ENCODE measurements at places on chromosomes 3 and 15. TPM values are rescaled to one million over a fixed set of nuclear protein-coding genes. Genes with fewer than 3 reads are reported as not detected.
A peak's percentile ranks its signal among the peaks of the same experiment; 100 is the strongest.

The PARP14 gene
- total RNA-seq: 16.4 TPM

The CPN2 gene
- total RNA-seq: not detected

The GABRR3 gene
- total RNA-seq: not detected

The ACTC1 gene
- 52.2 TPM for total RNA-seq

The MELTF gene
- 8.8 TPM for total RNA-seq

The RFC4 gene
- total RNA-seq: 103 TPM

The CCR1 gene
- not detected for total RNA-seq

DNA sequence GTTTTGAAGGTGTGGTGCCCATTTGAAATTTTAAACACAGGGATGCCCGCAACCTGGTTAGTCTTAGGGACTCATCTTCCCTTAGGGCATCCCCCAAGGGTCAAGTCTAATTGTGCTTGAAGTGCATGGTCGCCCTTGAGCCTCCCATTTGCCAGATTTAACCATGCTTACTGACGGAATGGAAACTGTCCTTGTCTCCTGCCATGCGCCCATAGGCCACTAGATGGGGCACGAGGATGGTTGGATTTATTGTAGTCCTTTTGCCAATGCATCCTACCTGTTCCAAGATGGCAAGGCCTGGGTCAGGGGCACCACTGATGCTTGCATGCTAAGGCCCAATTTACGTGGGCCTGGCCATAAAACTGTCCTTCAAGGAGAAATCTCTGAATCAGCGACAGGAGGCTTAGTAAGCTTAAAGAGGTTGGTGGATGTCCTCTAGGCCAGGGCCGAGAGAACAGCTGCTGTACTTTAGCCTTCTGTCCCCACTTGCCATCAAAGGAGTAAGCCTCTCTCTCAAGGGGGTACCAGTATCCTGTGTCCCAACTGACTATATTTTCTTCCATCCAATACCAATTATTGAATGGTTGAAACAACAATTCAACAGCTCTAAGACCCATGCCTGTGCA is 355.4 kb downstream of the OTOL1 start:
- H3K27ac ChIP-seq: no peak overlapping the region
- DNase-seq: peak; percentile 73
- no peaks in the 10 kb centered on the region for H3K4me1 ChIP-seq

GRCh38 chr3:129984125-129984524 is 9.6 kb downstream of the TRH start:
- no peaks in the 10 kb centered on the region for H3K4me1 ChIP-seq
- H3K27me3 ChIP-seq: peaks cover 6% of the 10 kb centered on the region
- no peak overlapping the region for H3K27ac ChIP-seq
- no peaks in the 10 kb centered on the region for H3K36me3 ChIP-seq

- H3K4me1 ChIP-seq: no peaks in the 10 kb centered on the region
- no peaks in the 10 kb centered on the region for H3K27me3 ChIP-seq
- H3K36me3 ChIP-seq: peaks cover 66% of the 10 kb centered on the region
- DNase-seq: peak; percentile 53
These were observed 16.6 kb upstream of the EXOG start for GRCh38 chr3:38479431-38480092.

GRCh38 chr3:69764861-69765260 is 25.6 kb downstream of the MITF start:
- no peaks in the 10 kb centered on the region for H3K36me3 ChIP-seq
- no peak overlapping the region for H3K27ac ChIP-seq
- no peaks in the 10 kb centered on the region for H3K27me3 ChIP-seq
- no peak overlapping the region for H3K4me3 ChIP-seq

- no peak for DNase-seq
- no peaks in the 10 kb centered on the region for H3K4me1 ChIP-seq
- no peak overlapping the region for H3K4me3 ChIP-seq
- no peaks in the 10 kb centered on the region for H3K36me3 ChIP-seq
- H3K27ac ChIP-seq: no peak overlapping the region
- no peaks in the 10 kb centered on the region for H3K27me3 ChIP-seq
These were observed 86.0 kb upstream of the GALNT15 start for GRCh38 chr3:16088496-16088895.

GRCh38 chr15:49964551-49964950 is 154.5 kb downstream of the ATP8B4 start:
- H3K27ac ChIP-seq: no peak overlapping the region
- H3K36me3 ChIP-seq: peaks cover 3% of the 10 kb centered on the region
- H3K27me3 ChIP-seq: no peaks in the 10 kb centered on the region
- no peak overlapping the region for H3K4me3 ChIP-seq

GRCh38 chr15:90040618-90041017 is 39.5 kb downstream of the ZNF710 start:
- no peak overlapping the region for H3K27ac ChIP-seq
- no peak for DNase-seq
- peaks cover 7% of the 10 kb centered on the region for H3K4me1 ChIP-seq
- no peaks in the 10 kb centered on the region for H3K27me3 ChIP-seq

GRCh38 chr3:165464736-165465135 is 268.6 kb upstream of the SLITRK3 start:
- no peak overlapping the region for H3K27ac ChIP-seq
- no peaks in the 10 kb centered on the region for H3K36me3 ChIP-seq
- H3K4me3 ChIP-seq: no peak overlapping the region
- DNase-seq: no peak
- no peaks in the 10 kb centered on the region for H3K27me3 ChIP-seq

DNA sequence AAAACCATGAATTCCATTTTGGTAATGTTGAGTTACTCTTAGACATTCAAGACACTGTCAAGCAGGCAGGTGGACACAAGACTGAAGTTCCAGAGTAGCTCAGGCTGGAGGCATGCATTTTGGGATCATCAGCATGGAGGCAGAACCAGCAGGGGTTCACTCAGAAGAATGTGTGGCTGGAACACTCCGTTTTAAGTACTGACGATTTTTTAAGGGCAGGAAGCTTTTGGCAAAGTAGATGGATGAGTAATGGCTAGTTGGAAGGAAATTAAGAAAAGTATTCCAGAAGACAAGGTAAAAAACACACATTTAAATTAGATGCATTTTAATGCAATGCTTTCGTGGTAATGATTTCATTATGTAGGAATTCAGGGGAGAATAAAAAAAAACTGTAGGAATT is 420.4 kb downstream of the ROBO2 start:
- H3K4me3 ChIP-seq: no peak overlapping the region
- H3K27ac ChIP-seq: no peak overlapping the region
- 0 out of 2 replicates have a peak, but pooled peaks cover 1% of the 10 kb centered on the region for H3K36me3 ChIP-seq
- H3K4me1 ChIP-seq: peaks cover 3% of the 10 kb centered on the region
- no peaks in the 10 kb centered on the region for H3K27me3 ChIP-seq

DNA sequence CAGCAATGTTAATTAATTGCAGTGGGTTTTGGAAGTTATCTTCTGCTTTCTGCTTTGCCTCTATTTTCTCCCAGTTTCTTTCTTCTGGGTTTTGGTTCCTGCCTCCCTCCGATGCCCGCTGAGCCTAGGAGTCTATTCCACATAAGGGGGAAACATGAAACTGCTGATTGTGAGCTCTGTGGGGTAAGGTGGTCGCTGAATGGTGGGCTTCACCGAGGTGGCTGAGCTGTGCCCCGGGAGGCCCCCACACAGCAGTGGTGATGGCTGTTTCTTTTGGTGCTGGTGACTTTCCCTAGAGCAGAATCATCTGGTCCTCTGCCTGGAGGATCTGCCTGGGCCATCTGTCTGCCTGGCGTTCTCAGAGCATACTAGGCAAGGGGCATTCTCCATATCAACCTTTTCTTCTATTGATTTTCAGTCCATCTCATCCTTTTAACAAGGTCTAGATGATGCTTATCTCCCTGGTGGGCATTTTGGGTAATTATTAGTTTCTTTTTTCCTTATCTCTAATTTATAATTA is 68.8 kb upstream of the ATP2B2 start:
- H3K4me1 ChIP-seq: no peaks in the 10 kb centered on the region
- H3K27ac ChIP-seq: no peak overlapping the region
- H3K4me3 ChIP-seq: no peak overlapping the region
- no peaks in the 10 kb centered on the region for H3K36me3 ChIP-seq
- H3K27me3 ChIP-seq: no peaks in the 10 kb centered on the region

DNA sequence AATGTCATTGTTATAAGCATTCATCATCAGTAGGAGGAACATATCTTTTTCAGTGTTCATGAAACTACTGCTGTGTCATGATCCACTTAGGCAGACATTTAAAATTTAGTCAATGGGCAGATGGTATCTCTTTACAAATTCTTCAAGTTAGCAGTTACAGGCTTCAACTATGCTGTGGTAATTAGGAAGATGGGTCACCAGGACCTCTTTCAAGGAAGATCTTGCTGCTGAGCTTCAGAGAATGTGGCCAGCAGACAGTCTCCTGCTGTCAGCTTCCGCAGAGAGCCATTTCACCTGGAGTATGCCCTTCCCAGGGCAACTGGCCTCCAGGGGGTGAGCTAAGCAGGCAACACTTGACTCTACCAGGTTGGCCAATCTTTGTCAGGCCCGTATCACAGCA is 19.4 kb downstream of the IFT57 start:
- peak; percentile 59 for DNase-seq
- H3K4me1 ChIP-seq: no peaks in the 10 kb centered on the region
- no peaks in the 10 kb centered on the region for H3K36me3 ChIP-seq
- no peaks in the 10 kb centered on the region for H3K27me3 ChIP-seq
- no peak overlapping the region for H3K4me3 ChIP-seq

DNA sequence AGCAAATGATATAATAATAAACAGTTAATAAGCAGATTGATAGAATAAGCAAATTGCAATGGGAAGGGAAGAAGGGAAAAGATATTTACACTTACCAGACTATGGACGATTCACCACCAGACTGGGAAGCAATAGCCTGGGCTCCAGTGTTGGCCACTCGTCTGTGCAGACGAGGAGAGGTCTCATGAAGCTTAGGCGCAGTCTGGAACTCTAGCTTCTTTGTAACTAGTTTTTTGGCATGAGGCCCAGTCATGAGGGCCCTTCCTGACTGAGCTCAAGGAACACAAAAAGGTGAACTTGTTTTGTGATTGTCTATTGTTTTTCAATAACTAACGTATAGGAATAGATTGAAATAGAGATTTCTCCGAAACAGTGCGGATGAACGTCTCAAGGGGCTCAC is 63.3 kb upstream of the GATM start:
- H3K4me3 ChIP-seq: no peak overlapping the region
- no peaks in the 10 kb centered on the region for H3K36me3 ChIP-seq
- H3K27ac ChIP-seq: no peak overlapping the region
- peaks cover 3% of the 10 kb centered on the region for H3K4me1 ChIP-seq

GRCh38 chr3:64496786-64497490 is 190.9 kb downstream of the ADAMTS9 start:
- H3K27ac ChIP-seq: no peak overlapping the region
- H3K4me1 ChIP-seq: no peaks in the 10 kb centered on the region
- no peak overlapping the region for H3K4me3 ChIP-seq
- DNase-seq: no peak

DNA sequence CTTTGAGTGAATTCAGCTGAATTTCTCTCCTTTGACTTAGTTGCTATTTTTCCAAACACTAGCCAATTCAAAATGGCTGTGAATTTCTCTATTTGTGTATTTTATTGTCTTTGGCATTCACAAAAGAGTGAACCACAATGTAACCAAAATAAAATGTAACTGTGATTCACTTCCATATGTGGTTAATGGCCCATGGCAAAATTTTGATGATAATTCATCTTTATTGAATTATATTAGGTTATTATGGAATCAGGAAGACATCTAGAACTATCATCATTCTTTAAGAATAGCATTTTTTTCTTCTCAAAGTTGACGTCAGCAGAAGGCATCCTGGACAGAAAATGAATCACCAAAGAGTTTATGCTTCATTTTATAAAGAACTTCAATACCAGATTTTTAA is 705.3 kb upstream of the NAALADL2 start:
- H3K36me3 ChIP-seq: no peaks in the 10 kb centered on the region
- peaks cover 3% of the 10 kb centered on the region for H3K4me1 ChIP-seq
- no peak overlapping the region for H3K27ac ChIP-seq
- H3K4me3 ChIP-seq: no peak overlapping the region
- no peaks in the 10 kb centered on the region for H3K27me3 ChIP-seq

DNA sequence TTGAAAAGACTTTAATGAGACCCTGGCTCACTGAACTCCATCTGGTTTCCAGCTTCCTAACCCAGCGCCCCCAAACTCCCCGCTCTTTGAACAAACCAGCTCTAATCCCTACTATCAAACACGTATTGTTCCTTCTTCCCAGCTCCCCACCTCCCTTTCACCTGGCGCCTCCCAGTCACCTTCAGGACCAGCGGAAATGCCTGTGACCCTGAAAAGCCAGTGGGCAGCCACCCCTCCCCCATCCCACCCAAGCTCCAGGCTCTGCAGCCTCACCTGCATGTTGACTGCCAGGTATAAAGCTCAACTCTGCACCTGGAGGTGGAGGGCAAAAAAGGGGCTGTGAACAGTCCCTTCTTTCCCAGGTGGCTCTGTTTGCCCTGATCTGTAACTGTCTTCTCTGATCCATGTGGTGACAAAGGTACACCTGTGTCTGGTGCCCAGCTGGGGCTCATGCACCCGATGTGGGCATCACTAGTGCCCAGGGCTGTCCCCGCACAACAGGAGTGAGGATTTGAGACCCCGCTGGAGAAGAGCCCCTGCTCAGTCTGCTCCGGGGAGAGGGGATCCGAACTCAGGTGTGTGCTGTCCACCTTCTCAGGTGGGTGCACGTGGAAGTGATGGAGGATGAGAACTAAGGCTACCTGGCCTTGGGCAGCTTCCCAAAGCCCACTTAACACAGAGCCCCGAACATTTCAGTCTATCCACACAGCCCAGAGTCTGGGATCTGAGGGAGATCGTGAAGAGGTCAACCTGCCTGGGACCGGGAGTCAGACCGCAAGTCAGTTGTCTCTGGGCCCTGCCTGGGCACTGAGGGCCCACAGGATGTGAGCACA is 128.9 kb downstream of the NSMCE3 start:
- peaks cover 5% of the 10 kb centered on the region for H3K4me1 ChIP-seq
- peak overlapping the region; percentile 58 for H3K4me3 ChIP-seq
- no peaks in the 10 kb centered on the region for H3K27me3 ChIP-seq
- DNase-seq: peak; percentile 47
- H3K36me3 ChIP-seq: no peaks in the 10 kb centered on the region

GRCh38 chr15:42611532-42611931 is 36.1 kb downstream of the STARD9 start:
- H3K27ac ChIP-seq: no peak overlapping the region
- DNase-seq: no peak
- no peaks in the 10 kb centered on the region for H3K36me3 ChIP-seq
- H3K4me1 ChIP-seq: no peaks in the 10 kb centered on the region
- no peaks in the 10 kb centered on the region for H3K27me3 ChIP-seq

Measured in H9 (cell line).